ENCODE measurements at places on chromosomes 1 and 21.

DNA sequence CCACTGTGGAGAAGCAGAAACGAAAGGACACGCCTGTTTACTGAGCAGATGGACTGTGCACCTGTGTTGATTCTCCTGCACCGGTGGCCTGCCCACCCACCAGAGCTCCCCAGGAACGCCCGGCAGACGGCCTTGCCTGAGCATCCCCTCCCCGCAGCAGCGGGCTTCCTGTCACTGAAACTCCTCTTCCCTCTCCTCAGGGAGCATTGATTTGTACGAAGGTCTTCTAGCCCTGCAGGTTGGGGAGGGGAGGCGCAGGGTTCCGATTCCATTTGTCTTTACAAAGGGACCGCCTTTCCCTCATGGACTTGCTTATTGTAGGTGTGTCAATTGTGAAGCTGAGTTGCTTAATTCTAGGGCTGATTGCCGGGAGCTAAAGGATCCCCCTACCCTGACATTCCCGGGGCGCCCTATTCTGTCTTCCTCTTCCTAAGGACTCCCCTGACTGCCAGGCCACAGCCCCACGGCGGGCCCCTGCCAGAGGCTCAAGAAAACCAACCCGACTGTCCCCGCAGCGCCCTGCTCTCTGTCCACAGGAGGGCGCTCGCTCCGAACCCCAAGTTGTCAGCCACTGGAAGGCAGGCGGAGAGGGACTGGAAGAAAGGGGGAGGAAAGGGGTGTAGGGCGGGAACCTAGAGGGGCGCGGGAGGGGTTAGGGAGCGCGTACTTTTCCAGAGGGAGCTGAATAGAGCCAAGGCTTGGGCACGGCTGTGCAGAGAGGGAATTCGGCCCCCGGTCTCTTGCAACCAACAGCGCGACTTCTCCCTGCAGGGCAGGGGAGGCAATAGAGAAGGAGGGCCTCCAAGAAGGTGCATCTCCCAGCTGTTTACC, 2.8 kb downstream of the S100A6 start:
- peak; percentile 92 for DNase-seq

GRCh38 chr1:15257309-15257708, 10.3 kb downstream of the FHAD1 start:
- no peak for DNase-seq

GRCh38 chr1:156839426-156840109, 19.3 kb downstream of the INSRR start:
- DNase-seq = no peak

GRCh38 chr1:160539990-160540858, 17.2 kb upstream of the SLAMF6 start:
- no peak for DNase-seq

DNA sequence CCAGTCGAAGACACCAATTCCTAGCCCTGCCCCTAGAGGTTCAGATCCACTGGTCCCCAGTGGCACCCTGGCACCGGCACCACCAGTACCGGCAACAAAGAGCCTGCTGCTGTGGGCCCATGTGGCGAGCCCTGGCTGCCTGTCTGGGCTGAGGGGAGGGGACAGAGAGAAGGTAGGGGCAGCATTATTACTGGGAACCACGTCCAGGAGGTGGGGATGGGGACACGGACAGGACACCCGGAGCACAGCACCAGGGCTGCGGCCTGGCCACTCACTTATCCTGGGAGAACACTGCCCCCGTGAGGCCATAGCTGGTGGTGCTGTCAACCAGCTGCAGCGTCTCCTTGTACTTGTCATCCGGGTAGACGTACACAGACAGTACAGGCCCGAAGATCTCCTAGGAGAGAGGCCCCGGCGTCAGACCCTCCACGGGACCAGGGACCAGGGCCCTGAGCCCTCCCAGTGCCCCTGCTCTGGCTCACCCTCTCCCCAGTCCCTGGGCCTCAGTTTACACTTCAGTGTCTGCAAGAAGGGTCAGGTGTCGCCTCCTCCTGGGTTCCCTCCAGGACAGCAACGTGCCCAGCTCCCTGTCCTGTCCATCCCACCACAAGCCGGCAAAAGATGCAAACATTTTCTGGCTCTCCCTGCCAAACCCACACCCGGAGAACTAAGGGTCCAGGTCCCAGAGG, 15.8 kb upstream of the TAS1R2 start:
- peak; percentile 88 for DNase-seq

DNA sequence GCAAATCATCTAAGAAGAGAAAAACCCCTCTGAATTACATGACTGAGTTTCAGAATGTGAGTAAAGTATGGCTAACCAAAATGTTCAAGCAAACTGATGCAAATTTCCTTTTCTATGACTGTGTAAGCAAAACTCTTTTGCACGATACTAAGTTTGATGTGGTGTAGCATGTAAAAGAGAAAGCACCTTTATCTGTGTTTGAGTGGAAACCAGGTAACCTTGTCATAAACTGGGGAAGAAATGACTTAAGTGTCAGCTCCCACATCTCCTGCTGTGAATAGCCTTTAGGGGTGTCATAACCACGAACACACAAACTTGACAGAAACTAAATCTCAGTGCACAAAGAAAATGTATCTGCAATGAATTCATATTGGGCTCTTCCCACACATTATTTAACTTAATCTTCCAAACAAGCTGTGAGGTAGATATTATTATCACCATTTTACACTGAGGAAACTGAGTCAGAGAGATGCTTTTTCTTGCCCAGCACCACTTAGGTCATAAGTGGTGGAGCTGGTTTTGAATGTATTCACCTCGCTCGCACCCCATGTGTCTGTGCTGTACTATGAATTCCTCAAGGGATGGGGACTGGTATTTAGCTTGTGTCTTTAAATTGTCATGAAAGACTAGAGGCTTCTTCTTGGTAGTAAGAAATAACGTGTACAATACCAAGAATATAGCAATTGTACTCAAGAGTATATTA, 32.9 kb upstream of the IL12RB2 start:
- no peak for DNase-seq

DNA sequence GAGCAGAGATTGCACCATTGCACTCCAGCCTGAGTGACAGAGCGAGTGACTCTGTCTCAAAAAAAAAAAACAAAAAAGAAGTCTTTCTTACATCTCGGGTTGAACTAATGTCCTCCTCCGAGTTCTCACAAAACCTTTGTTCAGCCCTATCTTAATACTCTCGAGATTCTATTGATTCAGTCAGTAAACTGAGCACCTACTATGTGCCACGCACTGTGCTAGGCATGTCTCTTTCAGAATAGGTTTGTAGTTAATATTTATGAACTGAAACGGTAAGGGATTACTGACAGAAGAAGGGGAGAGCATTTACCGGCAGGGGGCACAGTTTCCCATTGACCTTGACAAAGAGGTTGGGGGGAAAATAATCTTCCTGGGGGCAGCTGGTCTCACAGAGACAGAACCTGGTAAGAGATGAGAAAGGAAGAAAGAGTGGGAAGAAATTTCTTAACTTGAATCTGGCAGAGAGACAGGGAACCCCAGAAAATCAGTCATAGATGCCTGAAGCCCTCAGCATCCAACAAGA, 3.4 kb downstream of the PIAS3 start:
- DNase-seq = no peak

DNA sequence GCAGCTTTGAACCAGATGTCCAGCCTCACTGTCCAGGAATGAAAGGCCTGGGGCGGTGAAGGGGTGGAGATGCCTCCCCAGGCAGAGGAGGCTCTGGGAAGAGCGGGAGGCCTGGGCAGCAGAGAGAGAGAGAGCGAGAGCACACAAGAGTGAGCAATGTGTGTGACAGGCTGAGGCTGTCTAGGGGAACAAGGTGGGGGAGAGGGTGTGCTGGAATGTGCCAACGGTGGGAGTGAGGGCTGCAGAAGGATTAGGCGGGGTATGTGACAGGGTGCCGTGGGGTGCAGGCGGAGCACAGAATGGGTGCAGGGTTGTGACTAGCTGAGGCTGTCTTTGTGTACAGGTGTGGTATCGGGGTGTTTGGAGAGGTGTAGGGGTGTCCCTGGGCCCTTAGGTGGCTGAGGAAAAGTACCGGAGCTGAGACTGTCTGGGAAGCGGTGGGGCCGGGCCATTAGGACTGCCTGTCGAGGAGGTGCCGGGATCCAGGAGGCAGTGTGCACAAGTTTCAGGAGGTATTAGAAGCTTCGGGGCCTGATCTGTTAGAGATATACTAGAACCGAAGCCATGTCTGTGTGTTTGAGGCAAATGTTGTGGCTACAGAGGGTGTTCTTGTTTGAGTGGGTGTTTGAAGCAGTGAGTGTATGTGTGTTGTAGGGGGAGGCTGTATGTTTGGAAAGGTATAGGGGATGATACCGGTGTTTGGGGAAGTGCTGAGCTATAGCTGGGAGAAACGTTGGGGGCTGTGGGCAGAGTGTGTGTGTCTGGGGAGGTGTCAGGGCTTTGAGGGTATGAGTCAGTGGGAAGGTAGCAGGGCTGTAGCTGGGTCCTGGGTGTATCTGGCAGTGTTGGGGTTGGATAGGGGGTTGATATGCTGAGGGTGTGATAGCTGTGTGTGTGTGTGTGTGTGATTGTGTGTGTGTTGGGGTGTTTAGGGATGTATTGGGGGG, 9.1 kb downstream of the AHDC1 start:
- no peak for DNase-seq

- peak; percentile 79 for DNase-seq
Measured at GRCh38 chr1:157170677-157171515, 32.7 kb upstream of the ETV3 start.

DNA sequence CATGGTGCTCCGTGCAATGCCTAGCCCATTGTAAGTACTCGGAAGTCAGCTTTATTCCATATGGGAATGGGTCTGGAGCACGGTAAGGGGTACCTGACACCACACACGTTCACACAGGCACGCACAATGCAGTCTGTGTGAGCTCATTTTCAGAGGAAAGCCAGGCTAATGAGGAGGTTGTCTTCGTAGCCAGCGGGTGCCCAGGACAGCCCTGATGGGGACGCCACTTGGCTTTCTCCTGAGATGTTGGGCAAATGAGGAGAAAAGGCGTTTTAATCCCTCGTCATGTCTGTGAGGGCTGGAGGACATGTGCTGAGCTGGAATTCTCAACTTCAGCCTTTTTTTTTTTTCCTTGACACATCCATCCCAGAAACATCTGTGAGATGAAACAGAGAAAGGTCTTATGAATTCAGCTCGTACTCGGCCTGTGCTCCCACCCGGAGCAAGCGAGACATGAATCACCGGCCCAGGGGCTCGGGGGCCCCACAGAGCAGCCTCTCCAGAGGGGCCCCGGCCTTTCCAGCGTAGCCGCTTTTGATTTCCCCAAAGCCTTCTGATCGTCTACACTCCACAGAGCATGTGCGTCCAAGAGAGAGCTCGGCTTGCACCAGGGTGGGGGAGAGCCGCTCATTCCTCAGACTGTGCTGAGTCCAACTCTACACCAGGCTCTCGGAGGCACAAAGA, 125.1 kb downstream of the EPHB2 start:
- DNase-seq = no peak

- DNase-seq = no peak
Measured at GRCh38 chr1:63428815-63429214, 61.4 kb downstream of the ALG6 start.

GRCh38 chr1:238738892-238739291, 647.5 kb upstream of the CHRM3 start:
- DNase-seq = no peak

DNA sequence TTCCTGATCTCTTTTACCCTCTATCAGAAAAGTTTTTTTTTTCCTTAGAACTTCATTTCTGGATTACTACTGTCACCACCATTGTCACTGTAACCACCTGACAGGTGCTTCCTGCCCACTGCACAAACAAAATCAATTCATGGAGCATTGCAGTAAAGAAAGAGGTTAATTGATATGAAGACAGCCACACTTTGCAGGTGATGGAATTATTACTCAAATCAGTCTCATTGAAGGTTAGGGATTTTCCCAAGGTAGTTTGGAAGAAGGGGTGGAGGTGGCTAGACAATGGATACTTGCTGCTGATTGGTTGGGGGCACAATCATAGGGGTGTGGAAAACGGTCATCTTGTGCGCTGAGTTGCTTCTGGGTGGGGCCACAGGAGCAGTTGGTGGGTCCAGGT, 230.8 kb upstream of the CACYBP start:
- no peak for DNase-seq

DNA sequence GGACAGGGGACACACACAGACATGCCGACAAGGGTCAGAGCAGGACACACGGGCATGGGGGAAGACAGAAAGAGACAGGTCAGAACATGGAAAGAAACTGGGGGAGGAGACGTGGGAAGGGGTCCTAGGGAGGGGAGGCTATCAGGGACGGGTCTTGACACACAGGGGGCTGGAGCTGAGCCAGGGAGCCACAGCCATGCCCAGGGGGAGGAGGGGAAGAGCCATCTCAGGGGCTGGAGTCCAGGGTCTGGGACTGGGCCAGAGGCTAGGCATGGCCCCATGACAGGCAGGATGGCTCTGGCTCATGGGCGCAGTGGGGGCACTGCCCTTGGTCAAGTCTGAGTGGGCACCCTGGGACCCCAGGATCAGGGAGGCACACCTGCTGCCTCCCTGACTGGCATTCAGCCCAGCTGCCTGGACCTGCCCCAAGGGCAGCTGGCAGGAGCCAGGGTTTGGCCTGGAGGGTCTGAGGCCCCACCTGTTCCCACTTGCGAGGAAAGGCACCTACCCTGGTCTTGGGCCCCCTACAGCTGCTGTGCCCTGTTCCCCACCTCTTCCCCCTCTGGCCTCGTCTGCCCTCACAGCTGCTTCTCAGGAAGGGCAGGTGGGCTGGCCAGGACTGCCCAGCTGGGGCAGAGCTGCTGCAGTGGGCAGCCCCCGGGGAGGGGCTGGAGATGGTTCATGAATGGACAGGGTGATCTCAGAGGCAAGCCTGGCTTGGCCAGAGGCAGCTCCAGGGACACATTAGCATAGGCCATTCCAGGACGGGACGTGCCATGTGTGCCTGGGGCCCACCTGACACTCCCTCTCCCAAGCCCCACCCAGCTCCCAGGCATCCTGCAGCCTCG, 42.9 kb downstream of the HSPG2 start:
- DNase-seq = no peak

DNA sequence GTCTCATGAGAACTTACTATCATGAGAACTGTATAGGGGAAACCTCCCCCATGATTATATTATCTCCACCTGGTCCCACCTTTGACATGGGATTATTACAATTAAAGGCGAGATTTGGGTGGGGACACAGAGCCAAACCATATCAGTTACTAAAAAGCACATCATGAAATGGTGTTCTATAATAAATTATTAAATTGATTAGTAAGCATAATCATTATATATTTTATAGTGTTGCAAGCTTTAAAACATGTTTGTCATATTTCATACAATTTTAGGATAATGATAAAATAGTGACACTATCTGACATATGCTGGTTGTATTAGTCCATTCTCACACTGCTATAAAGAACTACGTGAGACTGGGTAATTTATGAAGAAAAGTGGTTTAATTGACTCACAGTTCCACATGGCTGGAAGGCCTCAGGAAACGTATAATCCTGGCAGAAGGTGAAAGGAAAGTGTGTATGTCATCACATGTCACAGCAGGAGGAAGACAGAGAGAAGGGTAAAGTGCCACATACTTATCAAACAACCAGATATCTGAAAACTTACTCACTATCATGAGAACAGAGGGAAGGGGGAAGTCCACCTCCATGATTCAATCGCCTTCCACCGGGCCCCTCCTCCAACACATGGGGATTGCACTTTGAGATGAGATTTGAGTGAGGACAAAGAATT, 539.2 kb upstream of the OLFM3 start:
- DNase-seq = no peak

DNA sequence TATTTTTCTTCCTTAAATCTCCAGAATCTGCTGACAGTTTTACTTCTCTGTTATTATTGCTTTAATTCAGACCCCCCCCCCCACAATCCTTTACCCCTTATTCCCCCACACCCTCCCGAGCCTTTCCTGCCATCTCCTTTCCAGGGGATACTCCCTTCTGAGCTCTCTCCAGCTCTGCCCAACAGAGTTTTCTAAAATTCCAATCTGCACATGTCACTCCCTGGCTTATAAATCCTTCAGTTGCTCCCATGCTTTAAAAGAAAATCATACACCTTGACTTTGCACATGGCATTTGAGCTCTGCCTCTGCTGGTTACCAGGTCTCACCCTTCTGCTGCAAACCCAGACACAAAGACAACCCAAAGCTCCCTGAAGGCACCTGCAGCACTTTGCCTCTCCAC, 11.7 kb upstream of the EPS8L3 start:
- DNase-seq = no peak

Data from activated CD8-positive, alpha-beta memory T cell treated with anti-CD3 and anti-CD28 coated beads, Interleukin-2, amount 50 U/mL, for 48 hours (primary cell).